ENCODE measurements at places on chromosomes 12 and 14.

DNA sequence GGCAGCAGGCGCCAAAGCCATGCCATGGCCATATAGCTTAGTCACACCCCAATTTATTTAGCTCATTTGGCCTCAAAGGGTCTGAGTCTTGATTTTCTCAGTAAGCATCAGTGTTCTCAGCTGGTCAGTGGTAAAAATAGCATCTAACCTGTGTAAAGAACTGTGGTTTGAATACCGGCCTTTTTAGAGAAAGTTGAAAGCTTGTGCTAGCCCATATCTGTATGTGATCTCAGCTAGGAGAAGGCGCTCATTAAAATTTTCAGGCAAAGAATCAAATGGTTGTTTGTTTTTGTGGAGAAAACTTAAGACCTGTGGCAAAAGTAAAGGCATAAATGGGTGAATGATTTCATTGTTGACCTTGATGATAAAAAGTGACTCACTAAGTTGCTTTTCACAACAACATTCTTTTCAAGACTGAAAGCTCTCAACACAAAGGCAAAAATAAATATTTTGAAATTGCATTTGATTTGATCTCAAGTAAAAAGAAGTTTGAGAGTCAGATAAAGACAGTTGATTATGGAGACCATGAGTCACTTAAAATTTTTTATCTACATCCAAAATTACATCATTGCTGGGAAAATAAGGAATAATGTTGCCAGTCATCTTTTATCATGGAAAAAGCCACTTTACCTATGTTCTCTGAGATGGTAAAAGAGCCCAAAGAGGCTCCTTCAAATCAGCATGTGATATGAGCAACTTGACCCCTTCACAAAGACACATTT lies 128.5 kb upstream of the RGS6 start:
- DNase-seq: no peak

DNA sequence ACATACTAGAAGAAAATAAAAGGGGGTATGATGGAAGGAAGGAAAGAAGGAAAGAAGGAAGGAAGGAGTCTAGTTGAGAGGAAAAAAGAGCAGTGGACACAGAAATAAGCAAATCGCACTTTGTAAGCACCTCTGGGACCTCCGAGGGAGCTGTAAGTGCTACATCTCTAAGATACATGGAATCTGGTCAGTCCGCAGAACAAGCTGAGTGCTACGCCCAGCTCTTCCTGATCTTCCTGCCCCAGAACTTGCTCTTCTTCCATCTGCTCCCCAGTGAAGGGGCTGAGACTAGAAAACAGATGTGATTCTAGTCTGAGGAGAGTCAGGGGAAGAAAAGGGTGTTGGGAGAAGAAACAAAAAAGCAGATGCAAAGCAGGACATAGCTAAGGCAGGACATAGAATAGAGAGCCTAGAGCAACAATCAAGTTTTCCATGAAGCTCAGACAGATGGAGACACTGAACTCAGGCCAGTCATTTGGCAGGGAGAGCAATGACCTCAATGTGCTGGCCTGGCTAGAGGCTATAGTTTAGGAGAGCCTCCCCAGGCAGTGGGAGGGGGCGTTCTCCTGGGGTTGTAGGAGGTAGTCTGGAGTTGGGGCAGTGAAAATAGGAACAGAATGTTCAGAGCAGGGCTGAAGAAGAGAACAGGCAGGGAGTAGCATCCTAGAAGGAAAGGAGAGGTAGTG lies 1.7 kb upstream of the MFAP5 start:
- DNase-seq: no peak

GRCh38 chr12:4281173-4281654 lies 7.7 kb downstream of the CCND2 start:
- DNase-seq: no peak

DNA sequence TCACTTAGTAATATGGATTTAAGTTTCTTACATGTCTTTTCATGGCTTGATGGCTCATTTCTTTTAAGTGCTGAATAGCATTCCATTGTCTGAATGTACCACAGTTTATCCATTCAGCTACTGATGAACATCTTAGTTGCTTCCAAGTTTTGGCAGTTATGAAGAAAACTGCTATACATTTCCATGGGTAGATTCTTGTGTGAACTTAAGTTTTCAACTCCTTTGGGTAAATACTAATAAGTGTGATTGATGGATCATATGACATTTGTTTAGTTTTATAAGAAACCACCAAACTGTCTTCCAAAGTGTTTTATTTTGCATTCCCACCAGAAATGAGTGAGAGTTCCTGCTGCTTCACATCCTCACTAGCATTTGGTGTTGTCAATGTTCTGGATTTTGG lies 119.2 kb downstream of the NAV3 start:
- no peak for DNase-seq

GRCh38 chr14:75542588-75543091 lies 20.4 kb downstream of the BATF start:
- DNase-seq: peak; percentile 82

GRCh38 chr12:121581686-121582429 lies 1.0 kb upstream of the KDM2B start:
- no peak for DNase-seq

DNA sequence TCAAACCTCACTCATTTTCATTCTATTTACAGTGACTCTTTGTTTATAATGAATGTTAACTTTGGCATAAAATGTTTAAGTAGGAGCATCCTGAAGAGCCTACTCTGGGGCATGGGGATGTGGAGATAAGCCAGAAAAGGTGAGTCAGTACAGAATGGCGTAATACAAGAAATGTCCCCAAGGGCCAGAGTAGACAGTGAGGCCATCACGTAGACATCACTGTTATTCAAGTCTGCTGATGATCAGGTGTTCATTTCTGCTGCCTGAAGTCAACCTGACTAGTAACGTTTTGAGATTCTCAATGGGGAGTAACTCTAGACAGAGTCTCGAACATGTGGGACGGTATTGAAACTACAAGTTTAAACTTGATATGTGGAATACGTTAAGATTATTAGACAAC lies 47.6 kb upstream of the PKP2 start:
- DNase-seq: no peak

GRCh38 chr12:1246637-1247036 lies 255.6 kb downstream of the ERC1 start:
- no peak for DNase-seq

DNA sequence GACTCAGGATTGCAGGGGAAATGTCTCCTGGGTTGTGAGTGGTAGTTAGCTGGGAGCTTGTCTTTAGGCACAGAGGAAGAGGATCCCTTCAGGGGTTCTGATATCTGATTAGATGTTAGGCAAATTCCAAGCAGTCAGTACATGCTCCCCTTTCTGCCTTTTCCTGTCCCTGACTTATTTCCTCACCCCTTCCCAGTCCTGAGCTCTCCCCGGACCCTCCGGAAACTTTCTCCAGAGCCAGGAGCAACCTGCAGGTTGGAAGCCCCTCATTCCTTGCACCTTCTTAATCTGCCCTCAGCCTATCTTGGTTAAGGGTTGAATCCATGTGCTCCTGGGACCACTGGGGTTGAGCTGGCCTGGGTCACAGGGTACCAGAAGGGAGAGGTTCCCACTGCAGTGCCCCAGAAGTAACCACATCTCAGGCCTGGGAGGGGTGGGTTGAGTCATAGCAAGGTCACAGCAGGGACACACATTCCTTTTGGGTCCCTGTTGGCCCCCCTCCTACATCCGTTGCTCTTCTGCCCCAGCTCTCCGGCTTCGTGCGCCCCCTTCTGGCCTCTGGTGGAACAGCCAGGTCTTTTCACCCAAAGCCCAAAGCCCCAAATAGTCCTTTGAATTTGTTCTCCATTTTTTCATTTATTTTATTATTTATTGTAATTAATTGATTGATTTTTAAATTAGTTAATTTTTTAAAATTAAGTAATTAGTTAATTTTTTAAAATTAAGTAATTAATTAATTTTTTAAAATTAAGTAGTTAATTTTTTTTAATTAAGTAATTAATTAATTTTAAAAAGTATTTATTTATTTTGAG lies 1.8 kb downstream of the IGFBP6 start:
- DNase-seq: peak; percentile 90

DNA sequence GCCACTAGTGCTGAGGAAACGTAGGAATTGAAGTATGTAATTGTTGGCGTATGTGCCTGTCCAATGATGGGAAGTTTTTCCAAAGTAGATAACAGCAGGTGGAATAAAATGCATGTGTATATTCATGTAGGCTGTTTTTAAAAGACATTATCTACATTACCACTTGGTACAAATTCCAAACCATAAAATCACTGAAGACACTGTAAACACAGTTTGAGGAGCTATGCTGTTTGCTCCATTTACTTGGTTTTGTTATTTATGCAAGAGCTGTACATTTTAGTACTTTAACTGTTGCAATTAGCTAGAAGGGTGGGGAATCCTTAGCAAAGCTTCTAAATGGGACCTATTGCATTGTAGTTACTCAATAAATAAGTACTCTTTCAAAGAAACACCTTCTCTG lies 274.5 kb upstream of the DIO2 start:
- no peak for DNase-seq

- DNase-seq: no peak
Observed at GRCh38 chr14:25836636-25837035, 761.2 kb downstream of the NOVA1 start.

DNA sequence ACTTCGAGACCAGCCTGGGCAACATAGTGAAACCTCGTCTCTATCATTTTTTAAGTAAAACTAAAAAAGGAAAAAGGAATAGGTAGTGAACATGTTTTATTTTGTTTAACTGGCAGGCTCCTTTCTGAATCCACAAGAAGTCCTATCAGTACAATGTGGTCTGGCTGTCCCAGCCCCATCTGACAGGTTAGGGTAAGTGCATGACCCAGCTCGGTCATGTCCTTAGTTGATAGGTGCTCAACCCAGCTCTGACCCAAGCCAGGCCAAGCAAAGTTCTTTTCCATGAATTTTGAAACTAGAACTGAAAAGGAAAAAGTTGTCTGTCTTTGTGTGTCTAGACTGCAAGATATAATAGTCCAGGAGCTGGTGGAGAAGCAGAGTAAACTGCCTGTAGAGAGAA lies 4.7 kb upstream of the NRDE2 start:
- no peak for DNase-seq

- DNase-seq: no peak
Observed at GRCh38 chr14:94542811-94543440, 18.3 kb upstream of the SERPINA4 start.

GRCh38 chr14:93716002-93716745 lies 72.1 kb downstream of the PRIMA1 start:
- DNase-seq: no peak

DNA sequence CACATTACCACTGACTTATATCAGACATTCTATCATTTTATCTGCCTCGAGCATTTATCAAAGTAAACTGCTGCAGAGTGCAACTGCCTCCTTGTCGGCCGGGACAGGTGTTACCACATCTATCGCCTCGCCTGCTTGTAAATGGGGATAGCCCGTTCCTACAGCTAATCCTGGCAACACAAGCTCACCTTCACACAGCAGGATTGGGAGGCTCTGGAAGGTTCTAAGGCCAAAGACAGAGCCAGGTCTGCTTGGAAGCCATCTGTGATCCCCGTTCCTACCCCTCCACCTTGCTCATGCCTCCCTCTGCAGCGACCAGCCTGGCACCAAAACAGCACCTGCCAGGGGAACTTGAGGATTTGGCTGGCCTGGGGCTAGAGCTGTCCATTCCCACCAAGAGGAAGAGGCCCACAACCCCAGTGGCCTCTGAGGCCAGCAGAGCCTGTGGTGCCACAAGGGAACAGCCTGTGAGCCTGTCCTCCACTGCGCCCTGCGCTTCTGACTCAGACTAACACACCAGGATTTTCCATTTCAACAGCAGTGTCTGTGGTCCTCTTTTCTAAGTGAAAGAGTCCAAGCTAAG lies 114.8 kb upstream of the DIO3 start:
- DNase-seq: no peak

GRCh38 chr12:6205144-6205539 lies 4.9 kb downstream of the CD9 start:
- DNase-seq: no peak

- no peak for DNase-seq
Observed at GRCh38 chr12:43214166-43214565, 337.8 kb downstream of the ADAMTS20 start.

DNA sequence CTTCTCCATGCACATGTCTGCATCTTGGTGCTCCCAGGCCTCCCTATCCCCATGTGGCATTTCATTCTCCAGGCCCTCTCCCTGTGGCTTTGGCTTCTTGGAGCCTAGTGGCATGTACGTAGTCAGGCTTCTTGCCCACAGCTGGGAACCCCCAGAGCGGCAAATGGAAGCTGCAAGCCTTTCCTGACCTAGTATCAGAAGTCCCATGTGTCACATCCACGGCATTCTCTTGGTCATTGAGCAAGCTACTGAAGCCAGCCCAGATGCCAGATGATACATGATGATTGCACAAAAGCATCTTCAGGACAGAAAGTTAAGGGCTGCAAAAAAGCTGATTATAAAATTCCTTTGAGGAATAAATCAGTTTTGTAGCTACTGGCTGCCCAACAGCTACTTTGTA lies 154.9 kb downstream of the PELI2 start:
- DNase-seq: no peak

GRCh38 chr14:94702629-94703028 lies 67.3 kb downstream of the GSC start:
- DNase-seq: no peak

DNA sequence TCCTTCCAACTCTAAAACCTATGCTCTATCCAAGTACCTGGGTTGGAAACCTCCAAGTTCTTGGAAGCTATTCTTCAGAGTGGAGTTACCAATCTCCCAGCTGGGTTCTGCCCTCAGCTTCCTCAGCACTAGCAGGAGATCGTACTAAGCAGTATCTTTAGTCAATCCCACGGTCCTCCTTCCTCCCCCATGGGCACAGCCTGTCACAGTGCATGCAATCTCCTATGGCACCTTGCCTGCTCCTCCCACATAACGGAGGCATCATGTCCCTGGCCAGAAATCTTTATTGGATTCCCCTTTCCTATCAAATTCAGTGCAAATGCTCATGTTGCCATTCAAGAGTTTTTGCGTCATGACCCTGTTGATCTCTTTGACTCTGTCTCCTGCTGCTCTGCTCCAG lies 5.4 kb upstream of the LPAR5 start:
- no peak for DNase-seq

DNA sequence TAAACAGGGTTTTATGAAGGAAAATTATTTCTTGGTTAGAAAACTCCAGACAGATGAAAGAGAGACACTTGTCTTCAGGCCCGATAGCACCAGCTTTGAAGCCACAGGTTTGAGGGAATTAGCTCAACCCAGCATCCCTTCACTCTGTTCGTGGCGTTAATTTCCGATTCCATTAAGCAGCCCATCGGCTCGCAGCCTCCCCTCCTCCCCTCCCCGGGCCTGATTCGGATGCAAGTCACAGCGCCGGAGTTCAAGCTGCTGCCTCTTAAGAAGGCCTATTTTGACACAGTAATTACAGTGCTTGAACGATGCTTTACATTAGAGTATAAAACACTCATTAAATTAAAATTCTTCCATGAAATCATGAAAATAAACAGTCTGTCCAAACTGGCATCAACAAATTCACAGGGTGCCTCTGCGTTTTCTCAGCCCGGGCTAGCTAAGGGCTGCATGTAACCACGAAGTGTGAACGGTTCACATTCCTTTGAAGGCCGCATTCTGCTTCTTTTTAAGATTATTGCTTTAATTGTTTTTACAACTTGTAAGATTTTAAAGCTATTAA lies 145.8 kb downstream of the DICER1 start:
- DNase-seq: no peak

DNA sequence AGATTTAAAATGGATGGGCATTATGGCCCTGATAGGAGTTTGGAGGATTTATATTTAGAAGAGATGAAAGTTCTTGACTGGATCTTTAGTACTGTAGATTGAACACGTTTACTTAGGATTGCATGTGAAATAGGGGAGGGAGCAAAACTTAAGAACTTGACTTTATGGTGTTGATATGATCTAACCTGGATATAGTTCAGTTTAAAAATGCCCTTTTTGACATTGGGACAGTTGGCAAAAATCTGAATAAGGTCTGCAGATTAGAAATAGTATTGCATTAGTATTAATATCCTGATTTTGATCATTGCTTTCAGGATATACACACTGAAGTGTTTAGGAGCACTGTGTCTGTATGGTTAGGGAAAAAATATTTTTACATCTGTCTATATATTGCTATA lies 9.6 kb downstream of the TMBIM6 start:
- no peak for DNase-seq

All from activated CD4-positive, alpha-beta memory T cell treated with anti-CD3 and anti-CD28 coated beads, Interleukin-2, amount 10 ng/mL, durations not matched to agents 7 days and 5 days (primary cell).